ENCODE measurements at places on chromosomes 5 and 9.

DNA sequence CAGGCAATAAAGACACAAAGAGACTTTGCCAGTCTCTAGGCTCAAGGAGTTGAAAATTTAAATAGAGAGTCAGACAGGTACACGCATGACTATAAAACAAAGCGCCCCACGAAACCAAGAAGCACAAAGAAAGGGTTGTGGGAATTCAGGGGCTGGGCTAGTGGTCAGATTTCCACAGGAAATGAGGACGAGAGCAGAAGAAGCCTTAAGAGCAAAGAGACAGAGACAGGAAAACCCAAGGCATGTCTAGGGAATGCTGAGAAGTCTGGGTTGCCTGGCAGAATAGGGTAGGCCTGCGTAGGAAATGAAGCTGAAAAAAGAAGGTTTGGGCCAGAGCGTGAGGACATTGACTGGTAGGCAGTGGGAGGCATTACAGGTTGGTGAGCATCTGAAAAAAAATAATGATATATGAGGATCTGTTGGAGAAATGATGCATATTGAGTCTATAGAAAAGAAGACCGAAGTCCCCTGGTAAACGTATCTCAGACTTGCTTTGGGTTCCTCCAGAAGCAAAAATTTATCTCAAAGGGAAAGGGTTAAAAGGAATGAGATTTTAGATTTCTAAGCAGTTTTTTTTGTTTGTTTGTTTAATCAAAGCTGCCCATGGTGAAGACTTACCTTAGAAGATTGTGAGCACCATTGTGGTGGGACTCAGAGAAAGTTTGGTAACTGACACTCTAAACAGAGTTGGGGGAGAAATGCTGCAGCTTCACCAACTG is 51.8 kb downstream of the SLC1A3 start:
- no peak for DNase-seq

GRCh38 chr9:133741716-133742115 is 3.6 kb upstream of the SARDH start:
- DNase-seq = no peak

DNA sequence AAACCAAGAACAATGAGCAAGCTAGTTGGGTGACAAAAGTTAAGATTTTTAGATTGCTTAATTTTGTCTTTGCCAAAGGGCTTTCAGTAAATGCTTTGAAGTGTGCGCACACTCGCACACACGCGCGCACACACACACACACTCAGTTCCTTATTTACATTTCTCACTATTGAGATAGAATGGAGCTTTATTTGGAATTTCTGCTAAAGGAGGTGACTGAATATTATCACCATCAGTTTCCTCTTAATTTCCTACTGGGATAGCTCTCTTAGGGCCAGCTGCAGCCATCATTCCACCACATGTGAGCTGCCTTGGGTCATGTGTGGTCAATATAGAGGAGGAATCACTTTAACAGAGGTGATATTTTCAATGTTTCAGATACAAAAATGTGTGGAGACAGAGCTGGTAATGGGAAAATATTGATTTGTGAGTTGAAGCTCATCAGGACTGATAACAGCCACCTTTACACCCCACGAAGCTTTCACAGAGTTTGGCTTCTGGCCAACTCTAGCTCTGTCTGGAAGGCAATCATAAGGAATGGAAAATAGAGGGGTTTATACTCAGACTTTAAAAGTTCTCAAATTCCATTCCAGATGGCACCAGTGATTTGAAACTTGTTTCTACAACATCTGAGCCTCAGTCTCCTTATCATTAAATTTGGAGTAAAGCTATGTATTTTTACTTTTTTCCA is 99.9 kb downstream of the MACIR start:
- DNase-seq = no peak

DNA sequence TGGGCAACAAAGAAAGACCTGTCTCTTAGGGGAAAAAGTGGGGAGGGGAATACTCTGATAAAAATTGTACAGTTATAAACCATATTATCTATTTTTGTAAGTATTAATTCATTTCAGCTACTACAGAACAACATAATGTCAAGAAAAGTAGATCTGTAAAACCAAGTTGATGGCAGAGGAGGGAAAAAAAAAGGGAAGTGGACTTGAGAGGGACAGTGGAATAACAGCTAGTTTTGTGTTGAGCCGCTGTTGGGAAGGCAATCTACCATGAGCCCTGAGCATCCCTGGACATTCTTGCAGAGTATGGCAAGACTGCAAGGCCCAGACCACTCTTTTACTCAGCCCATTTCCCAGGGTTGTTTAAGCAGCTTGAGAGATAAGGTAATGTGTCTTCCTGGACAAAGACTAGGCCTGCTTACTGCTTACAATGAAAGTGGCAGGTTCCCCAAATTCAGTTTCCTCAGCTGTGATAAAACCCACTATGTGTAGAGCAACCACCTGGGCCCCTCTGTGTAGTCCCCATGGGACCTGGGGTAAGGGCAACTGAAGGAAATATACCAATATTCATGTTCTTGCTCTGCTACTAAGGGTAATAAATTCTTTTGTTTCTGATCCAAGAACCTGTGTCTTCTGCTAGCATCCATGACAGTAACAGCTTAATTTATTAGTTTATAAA is 25.0 kb downstream of the CEP120 start:
- DNase-seq = no peak

GRCh38 chr9:127869310-127870152 is 7.9 kb downstream of the AK1 start:
- peak; percentile 89 for DNase-seq

DNA sequence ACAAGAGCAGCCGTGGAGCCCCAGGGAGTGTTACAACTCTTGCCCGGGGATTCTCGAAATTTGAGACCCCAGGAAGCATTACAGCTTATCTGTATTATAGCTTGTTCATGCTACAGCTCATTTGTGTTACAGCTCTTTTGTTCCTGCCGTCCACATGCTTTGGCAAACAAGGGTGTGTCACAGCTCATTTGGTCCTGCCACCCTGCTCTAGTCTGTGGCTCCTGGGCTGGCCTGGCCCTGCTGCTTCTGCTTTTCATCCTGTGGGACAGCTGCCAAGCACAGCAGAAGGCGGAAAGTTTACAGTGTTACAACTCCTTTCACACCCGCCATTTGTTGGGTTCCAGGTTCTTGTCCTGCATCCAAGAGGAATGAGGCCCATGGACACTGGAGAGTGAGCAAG is 685.0 kb downstream of the SLCO4C1 start:
- DNase-seq = no peak

DNA sequence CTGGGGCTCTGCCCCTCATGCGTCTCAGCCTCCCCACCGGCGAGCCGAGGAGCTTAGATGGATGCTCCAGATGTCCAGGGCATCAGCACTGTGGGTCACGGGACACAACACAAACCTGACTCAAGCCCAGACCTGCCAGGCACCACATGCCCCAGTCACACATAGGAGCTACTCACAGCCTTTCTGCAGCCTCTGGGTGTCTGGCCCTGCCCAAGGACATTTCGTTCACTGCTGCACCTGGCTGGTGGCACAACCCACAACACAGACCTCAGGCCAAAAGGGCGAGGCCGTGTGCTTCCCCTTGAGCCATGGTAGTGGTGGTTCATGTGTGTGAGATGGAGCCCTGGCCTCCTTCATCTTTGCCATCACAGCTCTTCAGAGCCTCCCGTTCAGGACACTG is 89.6 kb upstream of the FCN2 start:
- no peak for DNase-seq

- no peak for DNase-seq
Measured at GRCh38 chr9:114388764-114389375, 1.1 kb upstream of the AKNA start.

DNA sequence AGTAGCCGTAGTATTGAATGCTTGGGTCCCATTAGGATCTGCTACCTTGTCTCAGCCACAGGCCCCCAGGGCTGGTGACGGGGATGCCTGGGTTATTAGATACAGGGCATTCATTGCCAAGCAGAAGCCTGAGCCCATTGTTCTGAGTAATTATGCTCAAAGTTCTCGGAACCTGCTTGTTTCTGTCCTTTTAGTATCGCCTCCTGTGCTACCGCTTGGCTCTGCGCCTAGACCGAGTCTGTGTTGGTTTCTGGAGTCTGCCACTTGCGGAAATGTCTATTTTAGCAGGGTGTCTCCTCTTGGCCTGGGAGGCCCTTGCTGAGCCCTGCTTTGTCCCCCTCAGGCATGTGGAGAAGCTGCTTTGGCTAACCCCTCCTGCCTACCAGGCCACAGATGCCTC is 506.1 kb downstream of the BNC2 start:
- DNase-seq = no peak

GRCh38 chr9:94801681-94802080 is 75.2 kb downstream of the AOPEP start:
- DNase-seq = no peak

DNA sequence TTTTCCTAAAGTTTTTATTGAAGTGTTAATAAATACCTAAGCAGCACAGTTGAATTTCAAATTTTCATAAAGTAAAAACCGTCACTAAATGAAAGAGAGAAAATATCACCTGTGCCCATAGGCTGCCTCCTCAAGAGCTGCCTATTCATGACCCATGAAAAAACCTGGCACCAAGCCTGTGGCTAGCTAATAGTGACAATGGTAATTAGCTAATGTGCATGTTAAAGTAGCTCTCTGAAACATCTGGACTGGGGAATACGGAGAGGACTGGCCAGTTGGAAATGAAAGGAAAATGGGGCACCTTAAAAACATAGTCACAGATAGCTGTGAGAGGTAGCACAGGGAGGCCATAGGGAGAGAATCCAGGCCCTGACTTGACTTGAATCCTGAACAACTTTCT is 5.4 kb upstream of the GNE start:
- DNase-seq = no peak

DNA sequence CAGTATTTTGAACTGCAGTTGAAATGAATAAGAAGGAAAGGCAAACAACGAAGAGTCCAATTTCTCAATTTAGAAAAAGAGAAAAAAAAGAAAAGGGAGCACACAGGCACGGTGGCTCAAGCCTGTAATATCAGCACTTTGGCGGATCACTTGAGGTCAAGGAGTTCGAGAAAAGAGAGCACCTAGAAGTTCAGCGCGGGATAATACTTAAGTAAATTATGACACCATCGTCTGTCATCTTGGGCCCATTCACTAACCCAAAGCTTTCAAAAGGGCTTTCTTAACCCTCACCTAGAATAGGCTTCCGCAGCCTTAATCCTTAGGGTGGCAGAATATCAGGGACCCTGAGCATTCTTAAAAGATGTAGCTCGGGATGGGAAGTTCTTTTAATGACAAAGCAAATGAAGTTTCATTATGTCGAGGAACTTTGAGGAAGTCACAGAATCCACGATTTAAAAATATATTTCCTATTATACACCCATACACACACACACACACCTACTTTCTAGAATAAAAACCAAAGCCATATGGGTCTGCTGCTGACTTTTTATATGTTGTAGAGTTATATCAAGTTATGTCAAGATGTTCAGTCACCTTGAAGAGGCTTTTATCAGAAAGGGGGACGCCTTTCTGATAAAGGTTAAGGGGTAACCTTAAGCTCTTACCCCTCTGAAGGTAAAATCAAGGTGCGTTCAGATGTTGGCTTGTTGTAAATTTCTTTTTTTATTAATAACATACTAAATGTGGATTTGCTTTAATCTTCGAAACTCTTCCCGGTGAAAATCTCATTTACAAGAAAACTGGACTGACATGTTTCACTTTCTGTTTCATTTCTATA is 602 bp upstream of the CD274 start:
- DNase-seq = no peak

- DNase-seq = no peak
Measured at GRCh38 chr5:143074414-143074996, 304.3 kb downstream of the ARHGAP26 start.

DNA sequence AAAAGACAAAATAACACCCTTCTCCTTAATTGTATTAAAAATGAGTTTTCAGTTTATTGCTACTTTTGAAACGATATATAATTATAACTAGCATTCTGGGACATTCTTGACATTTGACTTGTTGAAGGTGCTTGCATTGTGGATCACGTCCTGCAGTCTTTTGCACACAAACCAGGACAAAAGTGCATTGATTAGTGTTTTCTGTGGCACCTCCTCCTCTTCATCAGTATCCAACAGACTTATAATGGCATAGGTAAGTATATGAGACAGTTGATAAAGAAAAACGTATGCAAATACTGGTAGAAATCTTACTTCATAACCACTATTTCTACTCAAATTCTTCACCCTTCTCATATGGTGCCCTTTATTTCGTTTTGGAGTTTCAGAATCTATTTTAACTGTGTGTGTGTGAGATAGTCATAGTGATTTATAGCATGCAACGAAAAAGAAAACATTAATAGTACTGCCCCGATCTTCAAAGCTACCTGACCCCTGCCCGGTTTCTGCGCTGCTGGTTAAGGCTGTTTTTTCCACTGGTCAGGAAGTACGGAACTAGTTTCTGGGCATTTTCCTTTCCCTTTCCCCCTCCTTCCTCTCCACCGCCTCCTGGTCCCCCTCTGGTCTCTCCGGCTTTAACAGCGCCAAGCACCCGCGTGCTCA is 639 bp upstream of the RASA1 start:
- DNase-seq = no peak

DNA sequence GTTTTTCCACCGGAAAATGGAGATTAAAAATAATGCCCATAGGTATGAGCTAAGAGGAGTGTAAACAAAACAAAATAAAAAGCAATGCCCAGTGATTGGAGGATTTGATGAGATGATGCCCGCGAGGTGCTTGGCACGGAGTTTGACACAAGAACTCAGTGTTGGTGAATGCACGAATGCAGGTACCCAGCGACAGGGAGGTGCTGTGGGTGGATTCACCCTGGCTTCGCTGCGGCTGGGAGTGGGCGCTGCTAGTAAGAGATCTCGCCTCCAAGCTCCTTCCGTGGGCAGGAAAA is 526 bp upstream of the STXBP1 start:
- DNase-seq = no peak

GRCh38 chr5:124349931-124350330 is 396.5 kb downstream of the ZNF608 start:
- DNase-seq = no peak

- no peak for DNase-seq
Measured at GRCh38 chr5:169636477-169637084, 494 bp upstream of the DOCK2 start.

DNA sequence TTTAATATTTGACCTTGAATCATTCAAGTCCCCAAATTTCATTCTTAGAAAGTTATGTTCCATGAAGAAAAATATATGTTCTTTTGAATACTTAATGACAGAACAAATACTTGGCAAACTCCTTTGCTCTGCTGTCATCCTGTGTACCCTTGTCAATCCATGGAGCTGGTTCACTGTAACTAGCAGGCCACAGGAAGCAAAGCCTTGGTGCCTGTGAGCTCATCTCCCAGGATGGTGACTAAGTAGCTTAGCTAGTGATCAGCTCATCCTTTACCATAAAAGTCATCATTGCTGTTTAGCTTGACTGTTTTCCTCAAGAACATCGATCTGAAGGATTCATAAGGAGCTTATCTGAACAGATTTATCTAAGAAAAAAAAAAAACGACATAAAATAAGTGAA is 65.4 kb downstream of the WDR41 start:
- no peak for DNase-seq

- no peak for DNase-seq
Measured at GRCh38 chr9:93807166-93808074, 147.7 kb downstream of the BARX1 start.

All from activated CD4-positive, alpha-beta T cell treated with anti-CD3 and anti-CD28 coated beads for 48 hours (primary cell).